Activated CD4-positive, alpha-beta memory T cell treated with anti-CD3 and anti-CD28 coated beads for 36 hours (primary cell): ENCODE measurements at places on chromosomes 2 and 18. TPM values are rescaled to one million over a fixed set of nuclear protein-coding genes. Genes with fewer than 3 reads are reported as not detected.

GRCh38 chr2:232502911-232503808 is 15.5 kb upstream of the ECEL1 start:
- no peaks in the 10 kb centered on the region for H3K36me3 ChIP-seq

DNA sequence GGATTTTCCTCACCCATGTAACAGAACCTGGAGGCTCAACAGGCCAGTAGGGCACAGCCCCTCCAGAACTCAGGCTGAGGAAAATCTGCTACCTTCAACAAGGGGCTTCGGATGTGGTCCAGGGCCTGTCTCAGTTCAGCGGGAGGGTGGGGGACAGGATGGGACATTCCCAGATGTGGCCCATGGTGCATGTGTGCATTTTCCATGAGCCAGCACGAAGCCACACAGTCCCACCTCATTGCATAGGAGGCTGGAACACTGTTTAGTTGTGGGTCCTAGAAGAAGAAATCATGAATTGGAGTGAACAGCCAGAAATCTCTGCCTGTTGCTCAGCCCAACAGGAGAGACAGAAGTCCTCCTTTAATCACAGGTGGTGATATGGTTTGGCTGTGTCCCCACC is 469.6 kb upstream of the MYT1L start:
- no peaks in the 10 kb centered on the region for H3K36me3 ChIP-seq
- no peak overlapping the region for H3K4me3 ChIP-seq
- H3K27me3 ChIP-seq, result no peaks in the 10 kb centered on the region
- no peak overlapping the region for H3K27ac ChIP-seq
- no peak for DNase-seq

- peaks cover 10% of the 10 kb centered on the region for H3K27me3 ChIP-seq
- no peaks in the 10 kb centered on the region for H3K4me1 ChIP-seq
- no peak overlapping the region for H3K27ac ChIP-seq
- no peaks in the 10 kb centered on the region for H3K36me3 ChIP-seq
Measured at GRCh38 chr18:79852561-79853302, 55.0 kb downstream of the KCNG2 start.

GRCh38 chr2:37851428-37851827 is 73.7 kb upstream of the RMDN2 start:
- peak overlapping the region; percentile 42 for H3K4me3 ChIP-seq
- peaks cover 22% of the 10 kb centered on the region for H3K4me1 ChIP-seq
- no peak for DNase-seq

DNA sequence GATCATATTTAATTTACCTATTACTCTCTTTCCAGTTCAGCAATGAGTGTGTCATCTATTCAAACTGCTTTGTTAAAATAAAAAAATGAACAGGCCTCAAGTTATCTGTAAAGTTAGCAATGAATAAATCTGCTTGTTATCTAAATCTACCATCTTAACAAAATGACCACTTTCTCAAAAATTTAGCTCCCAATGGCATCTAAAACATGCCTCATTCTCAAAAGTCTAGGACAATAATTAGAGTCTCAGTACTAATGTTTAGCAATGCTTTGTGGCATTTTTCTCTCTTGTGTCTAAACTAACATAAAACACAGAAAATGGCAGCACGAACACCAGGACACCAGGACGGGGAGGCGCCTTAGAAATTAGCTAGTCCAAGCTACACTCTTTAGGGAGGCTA is 3.6 kb upstream of the ASAP2 start:
- H3K4me3 ChIP-seq, result no peak overlapping the region
- H3K27me3 ChIP-seq, result peaks cover 38% of the 10 kb centered on the region
- H3K27ac ChIP-seq, result no peak overlapping the region
- peaks cover 4% of the 10 kb centered on the region for H3K4me1 ChIP-seq
- no peaks in the 10 kb centered on the region for H3K36me3 ChIP-seq

DNA sequence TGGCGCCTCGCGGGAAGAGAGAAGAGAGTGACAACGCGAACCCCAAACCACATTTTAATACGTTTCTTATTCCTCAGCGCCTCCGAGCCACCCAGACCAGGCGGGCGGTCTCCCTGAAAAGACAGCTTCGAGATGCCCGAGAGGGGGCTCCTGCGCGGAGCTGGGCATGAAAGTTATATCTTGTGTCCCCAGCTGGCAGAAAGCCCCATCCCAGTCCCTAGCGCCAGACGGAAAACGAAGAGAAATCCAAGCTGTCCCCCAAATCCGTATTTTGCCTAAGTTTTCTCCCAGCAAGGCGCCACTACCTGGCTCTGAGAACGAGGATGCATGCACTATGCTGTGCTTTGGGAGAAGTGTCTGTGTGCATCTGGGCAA is 797 bp downstream of the NXPH2 start:
- H3K36me3 ChIP-seq, result no peaks in the 10 kb centered on the region
- H3K4me1 ChIP-seq, result peaks cover 3% of the 10 kb centered on the region
- DNase-seq, result no peak
- peaks cover 32% of the 10 kb centered on the region for H3K27me3 ChIP-seq

DNA sequence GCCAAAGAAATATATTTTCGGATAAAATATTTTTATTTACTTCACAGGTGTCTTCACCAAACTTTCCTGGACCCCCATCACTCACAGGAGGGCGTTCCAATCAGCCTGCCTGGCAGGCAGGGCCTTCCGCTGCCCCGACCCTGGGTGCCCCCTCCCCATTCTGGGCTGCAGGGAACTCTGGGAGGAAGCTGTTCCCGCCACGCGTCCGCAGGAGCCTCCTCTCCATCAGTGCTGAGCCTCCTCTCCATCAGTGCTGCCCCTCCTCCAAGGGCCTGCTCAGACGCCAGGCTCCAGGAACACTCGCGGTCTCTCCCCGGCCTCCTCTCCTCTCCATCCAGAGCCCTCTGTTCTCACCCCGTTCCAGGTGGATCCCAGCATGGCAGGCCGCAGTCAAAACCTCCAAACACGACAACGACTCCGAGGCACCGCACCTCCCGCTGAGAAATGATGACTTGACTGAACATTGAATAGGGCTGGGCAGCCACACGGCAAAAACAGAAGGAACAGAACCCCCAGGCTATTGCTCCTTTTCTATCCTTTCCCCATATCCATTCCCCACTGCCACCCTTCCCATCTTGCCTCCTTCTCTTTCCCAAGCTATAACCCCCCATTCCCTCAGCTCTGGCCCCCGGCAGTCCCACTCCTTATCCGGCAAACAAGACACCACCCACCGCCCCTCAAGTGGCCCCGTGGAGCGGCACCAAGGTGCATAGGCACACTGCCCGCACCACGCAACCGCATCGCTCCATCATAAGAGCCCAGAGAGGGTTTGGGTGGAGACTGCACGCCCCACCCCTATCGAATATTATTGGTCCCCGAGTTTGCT is 268.6 kb upstream of the RAB6C start:
- H3K27ac ChIP-seq, result no peak overlapping the region
- no peak overlapping the region for H3K4me3 ChIP-seq
- no peak for DNase-seq
- H3K36me3 ChIP-seq, result no peaks in the 10 kb centered on the region

DNA sequence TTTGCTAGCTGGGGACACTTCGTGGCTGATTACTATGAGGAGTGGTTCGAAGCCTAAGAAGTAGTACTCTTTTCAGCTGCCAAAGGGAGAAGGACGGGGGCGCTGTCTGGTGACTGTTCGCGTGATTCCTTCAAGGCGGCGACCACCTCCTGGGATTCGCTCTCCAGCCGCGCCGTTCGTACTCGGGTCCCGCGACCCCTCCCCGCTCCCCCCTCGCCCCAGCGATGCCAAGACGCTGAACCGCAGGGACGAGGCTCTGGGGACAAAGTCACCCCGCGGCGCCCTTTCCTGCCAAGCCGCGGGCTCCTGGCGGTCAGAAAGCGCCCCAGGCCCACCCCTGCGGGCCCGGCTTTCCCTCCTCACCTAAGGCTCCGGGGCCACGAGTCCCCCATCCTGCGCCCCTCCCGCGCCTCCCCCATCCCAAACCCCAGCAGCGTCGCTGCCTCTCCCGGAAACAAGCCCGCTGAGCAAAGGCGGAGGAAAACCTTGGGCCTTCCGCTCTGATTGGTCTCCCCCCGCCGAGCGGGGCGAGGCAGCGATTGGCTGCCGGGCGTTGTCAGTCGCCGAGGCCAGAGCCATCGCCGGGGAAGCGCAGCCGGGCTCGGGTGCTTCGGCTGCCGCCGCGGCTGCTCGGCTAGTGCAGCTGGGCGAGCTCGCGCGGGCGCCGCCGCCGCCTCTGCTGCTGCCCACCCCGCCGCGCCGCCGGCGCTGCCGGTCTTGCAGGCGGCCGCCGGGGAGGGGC is 404.3 kb downstream of the XIRP2 start:
- H3K27ac ChIP-seq, result no peak within 1 kb of the TSS
- peak within 1 kb of the TSS; percentile 67 for H3K4me3 ChIP-seq
- DNase-seq, result peak; percentile 77
- peaks cover 16% of the 10 kb centered on the region for H3K4me1 ChIP-seq
- H3K36me3 ChIP-seq, result no peaks in the 10 kb centered on the region

- peaks cover 2% of the 10 kb centered on the region for H3K36me3 ChIP-seq
- no peak overlapping the region for H3K4me3 ChIP-seq
- peaks cover 4% of the 10 kb centered on the region for H3K4me1 ChIP-seq
Measured at GRCh38 chr18:74831571-74832250, 234.0 kb downstream of the ZNF407 start.

- no peak overlapping the region for H3K4me3 ChIP-seq
- no peaks in the 10 kb centered on the region for H3K4me1 ChIP-seq
- H3K36me3 ChIP-seq, result no peaks in the 10 kb centered on the region
- no peak for DNase-seq
- peaks cover 8% of the 10 kb centered on the region for H3K27me3 ChIP-seq
- no peak overlapping the region for H3K27ac ChIP-seq
Measured at GRCh38 chr18:48335829-48336228, 73.4 kb downstream of the ZBTB7C start.

- H3K36me3 ChIP-seq, result no peaks in the 10 kb centered on the region
- no peak for DNase-seq
- no peaks in the 10 kb centered on the region for H3K4me1 ChIP-seq
Measured at GRCh38 chr2:15666861-15667808, 75.5 kb downstream of the DDX1 start.

- H3K36me3 ChIP-seq, result peaks cover 9% of the 10 kb centered on the region
- peaks cover 9% of the 10 kb centered on the region for H3K4me1 ChIP-seq
- no peak for DNase-seq
- H3K27ac ChIP-seq, result no peak overlapping the region
- H3K4me3 ChIP-seq, result no peak overlapping the region
- no peaks in the 10 kb centered on the region for H3K27me3 ChIP-seq
Measured at GRCh38 chr2:54042341-54042740, 71.5 kb upstream of the PSME4 start.

- no peaks in the 10 kb centered on the region for H3K36me3 ChIP-seq
- H3K27me3 ChIP-seq, result no peaks in the 10 kb centered on the region
- H3K4me1 ChIP-seq, result peaks cover 30% of the 10 kb centered on the region
Measured at GRCh38 chr2:37833423-37833822, 91.7 kb upstream of the RMDN2 start.

- no peaks in the 10 kb centered on the region for H3K27me3 ChIP-seq
- H3K27ac ChIP-seq, result no peak overlapping the region
- DNase-seq, result no peak
- H3K36me3 ChIP-seq, result peaks cover 2% of the 10 kb centered on the region
- H3K4me1 ChIP-seq, result peaks cover 4% of the 10 kb centered on the region
Measured at GRCh38 chr2:207975921-207976320, 49.4 kb downstream of the PLEKHM3 start.

- no peak overlapping the region for H3K4me3 ChIP-seq
- no peaks in the 10 kb centered on the region for H3K36me3 ChIP-seq
- no peak overlapping the region for H3K27ac ChIP-seq
- no peak for DNase-seq
- H3K4me1 ChIP-seq, result no peaks in the 10 kb centered on the region
Measured at GRCh38 chr2:36538335-36538734, 59.6 kb downstream of the FEZ2 start.

DNA sequence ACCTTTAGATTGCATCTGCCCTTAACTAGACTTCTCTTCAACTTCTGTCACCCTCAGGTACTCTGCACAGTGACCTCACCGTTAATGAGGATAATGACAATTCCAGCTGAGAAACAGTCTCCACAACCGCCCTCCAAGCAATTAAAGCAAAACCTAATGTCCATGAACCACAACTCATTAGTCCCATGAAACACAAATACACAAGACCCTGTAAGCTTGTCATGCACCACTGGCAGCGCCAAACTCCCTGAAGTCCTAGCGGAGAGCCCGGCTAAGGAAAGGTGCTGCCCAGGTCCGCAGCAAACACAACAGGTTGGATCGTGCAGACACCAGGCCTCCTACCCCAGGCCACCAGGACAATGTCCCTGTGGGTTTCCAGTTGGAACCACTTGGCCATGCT is 7.4 kb downstream of the SMAD7 start:
- H3K36me3 ChIP-seq, result peaks cover 36% of the 10 kb centered on the region
- H3K27ac ChIP-seq, result no peak overlapping the region
- no peak overlapping the region for H3K4me3 ChIP-seq
- no peaks in the 10 kb centered on the region for H3K27me3 ChIP-seq
- H3K4me1 ChIP-seq, result peaks cover 93% of the 10 kb centered on the region

The TUBA4B gene
- not detected for total RNA-seq

The ST8SIA3 gene
- total RNA-seq, result not detected

The RAMP1 gene
- 0.97 TPM for total RNA-seq

The MTERF4 gene
- 46.0 TPM for total RNA-seq

The BOLL gene
- total RNA-seq, result not detected

The XIRP2 gene
- not detected for total RNA-seq

The CFAP53 gene
- 0.26 TPM for total RNA-seq

The STPG4 gene
- not detected for total RNA-seq

The NPPC gene
- not detected for total RNA-seq

The RGPD3 gene
- 0.31 TPM for total RNA-seq

The KRCC1 gene
- 11.0 TPM for total RNA-seq

The ARHGEF33 gene
- 0.38 TPM for total RNA-seq

The ALPP gene
- total RNA-seq, result not detected

The HOXD4 gene
- not detected for total RNA-seq

The LRRC30 gene
- not detected for total RNA-seq

The TXNDC9 gene
- 29.6 TPM for total RNA-seq
